ENCODE measurements at places on chromosomes 3 and 15.

DNA sequence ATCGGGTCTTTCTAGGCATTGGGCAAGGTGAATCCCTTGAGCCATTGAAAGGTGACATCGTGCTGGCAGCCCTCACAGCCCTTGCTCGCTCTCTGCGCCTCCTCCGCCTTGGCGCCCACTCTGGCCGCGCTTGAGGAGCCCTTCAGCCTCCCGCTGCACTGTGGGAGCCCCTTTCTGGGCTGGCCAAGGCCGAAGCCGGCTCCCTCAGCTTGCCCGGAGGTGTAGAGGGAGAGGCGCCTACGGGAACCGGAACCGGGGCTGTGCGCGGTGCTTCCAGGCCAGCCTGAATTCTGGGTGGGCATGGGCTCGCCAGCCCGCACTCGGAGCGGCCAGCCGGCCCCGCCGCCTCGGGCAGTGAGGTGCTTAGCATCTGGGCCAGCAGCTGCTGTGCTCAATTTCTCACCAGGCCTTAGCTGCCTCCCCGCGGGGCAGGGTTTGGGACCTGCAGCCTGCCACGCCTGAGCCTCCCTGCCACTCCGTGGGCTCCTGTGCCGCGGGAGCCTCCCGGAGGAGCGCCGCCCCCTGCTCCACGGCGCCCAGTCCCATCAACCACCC lies 35.4 kb upstream of the INO80 start:
- DNase-seq, result no peak

DNA sequence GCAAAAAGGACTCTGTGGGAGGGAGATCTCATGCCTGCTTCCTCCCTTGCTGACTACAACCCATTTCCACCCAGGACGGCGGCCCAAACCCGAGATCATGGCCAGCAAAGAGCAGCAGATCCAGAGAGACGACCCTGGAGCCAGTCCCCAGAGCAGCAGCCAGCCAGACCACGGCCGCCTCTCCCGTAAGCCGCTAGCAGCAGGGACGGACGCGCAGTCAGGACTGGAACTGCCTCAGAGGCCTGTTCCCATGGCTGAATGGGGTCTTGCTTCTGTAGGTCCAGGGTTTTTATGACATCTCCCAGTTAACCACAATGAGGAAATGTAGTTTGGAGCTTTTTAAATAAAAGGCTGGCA lies 67.2 kb downstream of the BOC start:
- DNase-seq, result no peak

DNA sequence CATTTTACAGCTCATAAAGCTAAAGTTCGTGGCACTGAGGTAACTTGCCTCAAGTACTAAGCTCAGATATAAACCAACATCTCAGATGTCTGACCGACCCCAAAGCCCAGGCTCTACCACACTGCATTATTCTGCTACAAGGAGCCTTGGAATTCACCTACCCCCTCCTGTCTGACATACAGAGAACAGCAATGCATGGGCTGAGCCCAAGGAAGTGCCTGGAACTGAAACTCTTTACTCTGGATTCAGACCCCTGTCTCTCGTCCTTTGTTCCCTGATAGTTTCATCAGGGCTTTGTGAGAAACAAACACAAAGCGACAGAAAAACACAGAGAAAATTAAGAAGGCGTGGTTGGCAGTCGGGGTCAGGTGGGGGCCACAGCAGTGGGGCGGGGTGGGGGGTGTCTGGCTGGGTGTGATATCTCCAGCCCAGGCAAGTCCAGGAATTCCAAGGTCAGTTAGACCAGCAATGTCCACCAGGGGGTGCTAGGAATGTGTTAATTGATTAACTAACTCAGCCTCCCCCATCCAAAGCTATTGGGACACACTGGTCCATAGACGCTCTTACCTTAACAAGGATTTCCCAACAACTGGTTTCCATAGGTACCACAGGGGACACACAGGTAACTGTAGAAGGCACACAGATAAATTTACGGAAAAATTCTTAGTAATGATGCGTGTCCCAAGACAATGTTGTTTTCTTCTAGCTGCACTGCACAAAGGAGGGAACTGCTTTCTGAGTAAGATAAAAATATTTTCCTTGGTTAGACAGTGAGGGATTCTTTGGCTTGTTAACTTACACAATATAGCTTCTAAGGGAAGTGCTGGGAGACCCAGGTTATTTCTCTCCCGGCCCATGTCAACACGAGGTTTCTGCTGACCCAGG lies 18.8 kb upstream of the SSUH2 start:
- DNase-seq, result no peak

DNA sequence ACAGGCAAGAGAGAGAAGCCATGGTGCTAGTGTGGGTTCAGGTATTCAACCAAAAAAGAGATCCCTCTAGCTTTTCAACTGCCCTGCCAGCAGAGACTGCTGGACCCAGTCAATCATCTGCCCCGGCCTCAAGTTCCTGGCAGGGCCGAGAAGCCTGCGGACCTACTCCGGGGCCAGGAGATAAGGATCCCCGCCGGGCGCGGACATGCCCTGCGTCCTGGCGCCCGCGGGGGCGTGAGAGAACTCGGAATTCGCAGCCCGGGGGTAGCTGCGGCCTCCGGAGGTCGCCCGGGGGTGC lies 821 bp upstream of the MAGI1 start:
- no peak for DNase-seq

DNA sequence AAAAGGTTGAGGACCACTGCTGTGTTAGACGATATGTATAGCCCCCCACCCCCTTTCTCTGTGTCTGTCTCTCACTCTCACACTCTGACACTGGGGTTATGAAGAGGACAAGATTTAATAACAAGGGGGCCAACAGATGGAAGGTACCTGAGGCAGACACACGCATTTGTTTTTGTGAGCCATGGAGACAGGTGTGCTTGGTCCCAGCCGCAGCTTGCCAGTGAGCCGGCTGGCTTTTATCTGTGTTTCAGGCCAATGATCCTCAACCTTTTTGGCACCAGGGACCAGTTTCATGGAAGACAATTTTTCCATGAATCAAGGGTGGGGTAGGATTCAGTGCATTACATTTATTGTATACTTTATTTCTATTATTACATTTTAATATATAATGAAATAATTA lies 394.9 kb upstream of the RGMA start:
- DNase-seq, result no peak

All from bone marrow (tissue), 2 donors.